ENCODE measurements at places on chromosomes 1 and 21. TPM values are rescaled to one million over a fixed set of nuclear protein-coding genes. Genes with fewer than 3 reads are reported as not detected.
A peak's percentile ranks its signal among the peaks of the same experiment; 100 is the strongest.

GRCh38 chr1:214002472-214002871, 14.7 kb downstream of the PROX1 start:
- H3K27ac ChIP-seq, result no peak overlapping the region
- H3K4me1 ChIP-seq, result no peaks in the 10 kb centered on the region
- no peaks in the 10 kb centered on the region for H3K36me3 ChIP-seq

DNA sequence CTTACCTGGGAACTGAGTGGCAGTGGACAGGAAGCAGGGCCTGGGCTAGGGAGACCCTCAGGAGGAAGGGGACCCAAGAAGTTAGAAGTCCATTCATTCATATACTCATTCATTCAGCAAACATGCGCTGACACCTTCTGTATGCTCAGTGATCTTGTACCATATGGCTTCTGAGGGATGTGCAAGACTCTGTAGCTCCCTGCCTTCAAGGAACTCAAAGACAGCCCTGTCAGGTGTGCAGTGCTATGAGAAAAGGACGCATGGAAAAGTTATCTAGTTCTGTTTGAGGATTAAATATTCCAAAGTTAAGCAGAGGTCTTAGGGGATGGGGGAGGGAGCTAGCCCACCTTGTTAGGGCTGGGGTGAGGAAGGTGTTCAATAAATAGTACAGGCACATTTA, 12.5 kb downstream of the DMAP1 start:
- DNase-seq, result no peak
- no peak overlapping the region for H3K4me3 ChIP-seq
- no peaks in the 10 kb centered on the region for H3K27me3 ChIP-seq
- no peak overlapping the region for H3K27ac ChIP-seq

GRCh38 chr1:211309617-211310016, 17.0 kb upstream of the TRAF5 start:
- no peak overlapping the region for H3K4me3 ChIP-seq
- H3K27me3 ChIP-seq, result no peaks in the 10 kb centered on the region
- H3K4me1 ChIP-seq, result peaks cover 11% of the 10 kb centered on the region
- no peak for DNase-seq

GRCh38 chr1:237062976-237063375, 21.0 kb downstream of the RYR2 start:
- H3K36me3 ChIP-seq, result no peaks in the 10 kb centered on the region
- H3K4me1 ChIP-seq, result no peaks in the 10 kb centered on the region
- no peak for DNase-seq
- H3K27ac ChIP-seq, result no peak overlapping the region
- no peaks in the 10 kb centered on the region for H3K27me3 ChIP-seq

DNA sequence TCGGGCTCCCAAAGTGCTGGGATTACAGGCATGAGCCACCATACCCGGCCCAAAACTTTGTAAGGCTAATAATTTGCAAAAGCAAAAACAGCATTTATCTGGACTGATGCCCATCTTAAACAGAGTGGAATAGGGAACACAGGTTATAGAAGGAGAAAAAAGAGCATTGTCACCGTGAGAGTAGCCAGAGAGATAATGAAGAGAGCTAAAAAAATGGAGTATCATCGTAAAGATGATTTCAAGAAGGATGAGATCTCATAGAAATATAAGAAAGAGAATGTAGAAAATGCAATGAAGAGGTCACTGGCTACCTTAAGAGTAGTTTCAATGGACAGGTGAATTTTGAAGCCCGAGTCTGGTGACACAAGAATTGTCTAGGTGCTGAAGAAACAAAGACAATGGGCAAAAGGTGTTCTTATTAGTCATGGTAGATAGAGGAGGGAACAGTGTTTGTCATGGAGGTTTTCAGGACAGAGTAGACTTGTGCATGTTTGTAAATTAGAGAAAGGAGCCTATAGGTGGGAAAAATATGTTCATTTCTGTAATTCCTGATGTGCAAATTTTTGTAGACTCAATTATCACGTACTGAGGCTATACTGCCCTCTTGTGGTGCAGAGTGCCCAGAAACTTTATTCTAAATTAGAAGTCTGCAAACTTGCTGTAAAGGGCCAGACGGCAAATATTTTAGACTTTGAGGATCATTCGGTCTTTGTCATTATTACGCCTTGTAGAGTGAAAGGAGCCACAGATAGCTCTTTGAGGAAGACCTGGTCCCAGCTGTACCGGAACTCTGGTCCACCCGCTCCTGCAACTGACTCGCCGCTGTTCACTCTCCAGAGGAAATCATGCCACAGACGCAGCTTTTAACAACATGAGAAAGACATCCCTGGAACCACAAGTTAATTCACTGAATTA, 8.1 kb upstream of the TMEM183A start:
- peaks cover 42% of the 10 kb centered on the region for H3K27me3 ChIP-seq
- peak overlapping the region; percentile 39 for H3K27ac ChIP-seq
- H3K4me3 ChIP-seq, result peak overlapping the region; percentile 54
- H3K4me1 ChIP-seq, result peaks cover 17% of the 10 kb centered on the region
- no peaks in the 10 kb centered on the region for H3K36me3 ChIP-seq

- H3K27me3 ChIP-seq, result no peaks in the 10 kb centered on the region
- DNase-seq, result no peak
- no peak overlapping the region for H3K4me3 ChIP-seq
- peaks cover 26% of the 10 kb centered on the region for H3K4me1 ChIP-seq
- H3K36me3 ChIP-seq, result peaks cover 13% of the 10 kb centered on the region
Measured at GRCh38 chr1:156754219-156754618, 2.7 kb upstream of the HDGF start.

GRCh38 chr1:150972417-150972940, 2.2 kb downstream of the CERS2 start:
- H3K4me3 ChIP-seq, result peak overlapping the region; percentile 88
- no peak for DNase-seq
- peaks cover 55% of the 10 kb centered on the region for H3K4me1 ChIP-seq
- H3K27ac ChIP-seq, result peak overlapping the region; percentile 80

DNA sequence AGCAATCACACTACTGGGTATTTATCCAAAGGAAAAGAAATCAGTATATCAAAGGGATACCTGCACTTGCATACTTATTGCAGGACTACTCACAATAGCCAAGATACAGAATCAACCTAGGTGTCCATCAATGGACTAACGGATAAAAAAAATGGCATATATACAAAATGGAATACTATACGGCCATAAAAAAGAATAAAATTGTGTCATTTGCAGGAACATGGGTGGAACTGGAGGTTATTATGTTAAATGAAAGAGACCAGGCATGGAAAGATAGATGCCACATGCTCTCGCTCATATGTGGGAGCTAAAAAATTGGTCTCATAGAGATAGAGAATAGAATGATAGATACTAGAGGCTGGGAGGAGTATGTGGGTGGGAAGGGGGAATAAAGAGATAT, 29.3 kb upstream of the CAP1 start:
- no peak for DNase-seq
- H3K4me1 ChIP-seq, result peaks cover 5% of the 10 kb centered on the region
- no peaks in the 10 kb centered on the region for H3K36me3 ChIP-seq
- no peak overlapping the region for H3K27ac ChIP-seq
- no peak overlapping the region for H3K4me3 ChIP-seq
- peaks cover 2% of the 10 kb centered on the region for H3K27me3 ChIP-seq

DNA sequence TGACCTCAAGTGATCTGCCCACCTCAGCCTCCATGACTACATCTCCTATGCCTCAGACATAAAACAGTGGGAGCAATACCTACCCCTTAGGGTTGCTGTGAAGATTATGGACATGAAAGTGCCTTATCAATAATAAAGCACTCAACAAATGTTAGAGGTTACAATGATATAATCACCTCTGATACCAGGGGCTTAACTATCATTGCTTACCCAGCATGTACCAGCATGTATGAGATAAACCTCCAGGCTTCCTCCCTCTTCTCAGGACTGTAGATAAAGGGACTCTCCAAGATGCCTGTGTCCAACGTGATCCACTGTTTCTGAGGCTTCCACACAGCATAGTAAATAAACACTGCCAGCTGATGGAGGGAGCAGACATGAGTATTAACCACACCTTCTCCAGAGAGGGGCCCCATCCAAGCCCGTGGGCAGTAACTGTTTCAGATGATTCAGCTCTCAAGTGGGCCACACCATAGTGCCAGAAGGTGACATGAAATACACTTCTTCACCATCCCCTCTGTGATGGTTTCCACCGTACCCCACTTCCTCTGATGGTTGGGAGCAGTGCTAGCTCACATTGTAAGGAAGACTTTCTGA, 26.2 kb downstream of the RHBDL2 start:
- H3K27ac ChIP-seq, result no peak overlapping the region
- H3K4me1 ChIP-seq, result peaks cover 17% of the 10 kb centered on the region
- H3K4me3 ChIP-seq, result no peak overlapping the region
- H3K27me3 ChIP-seq, result no peaks in the 10 kb centered on the region
- DNase-seq, result peak; percentile 48

- H3K4me1 ChIP-seq, result peaks cover 4% of the 10 kb centered on the region
- peaks cover 8% of the 10 kb centered on the region for H3K27me3 ChIP-seq
- no peaks in the 10 kb centered on the region for H3K36me3 ChIP-seq
Measured at GRCh38 chr1:229582011-229582694, 23.6 kb upstream of the ABCB10 start.

- peak; percentile 68 for DNase-seq
- no peaks in the 10 kb centered on the region for H3K27me3 ChIP-seq
- no peak overlapping the region for H3K27ac ChIP-seq
Measured at GRCh38 chr1:23810818-23811540, 10.4 kb upstream of the GALE start.

- H3K4me1 ChIP-seq, result peaks cover 12% of the 10 kb centered on the region
- H3K4me3 ChIP-seq, result no peak overlapping the region
- peak; percentile 62 for DNase-seq
- H3K36me3 ChIP-seq, result peaks cover 6% of the 10 kb centered on the region
- H3K27me3 ChIP-seq, result no peaks in the 10 kb centered on the region
Measured at GRCh38 chr1:111334169-111334568, 43.5 kb downstream of the CHIA start.

DNA sequence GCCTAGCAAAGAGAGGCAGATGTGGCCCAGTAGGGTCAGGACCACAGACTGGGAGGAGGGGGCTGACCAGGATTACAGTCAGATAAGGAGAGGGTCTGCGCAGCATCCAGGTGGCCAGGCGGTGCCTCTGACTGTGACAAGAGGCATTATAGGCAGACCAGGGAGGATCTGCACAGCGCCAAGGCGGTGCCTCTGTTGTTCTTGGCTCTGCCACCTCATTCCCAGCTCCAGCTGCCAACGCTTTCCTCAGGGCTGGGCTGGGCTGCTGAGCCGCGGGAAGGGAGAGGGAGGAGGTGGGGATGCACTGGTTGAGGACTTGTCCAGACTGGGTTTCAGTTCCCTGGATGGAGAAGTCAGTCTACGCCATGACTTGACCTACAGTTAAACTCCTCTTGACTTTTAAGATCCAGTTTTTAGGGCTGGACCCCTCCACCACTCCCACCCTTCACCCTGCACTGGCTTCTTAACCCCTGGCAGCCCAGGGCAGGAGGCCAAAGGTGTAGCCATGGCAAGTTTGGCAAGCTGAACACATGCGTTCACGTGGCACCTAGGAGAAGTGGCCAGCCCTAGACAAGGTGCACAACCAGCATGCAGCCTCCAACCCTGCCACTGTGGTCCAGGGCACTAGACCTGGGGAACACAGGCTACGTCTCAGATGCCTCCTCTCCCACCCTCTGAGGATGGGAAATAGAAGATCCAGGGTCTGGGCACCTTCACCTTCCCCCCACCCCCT, 4.5 kb upstream of the CRABP2 start:
- H3K27ac ChIP-seq, result no peak overlapping the region
- DNase-seq, result no peak
- H3K27me3 ChIP-seq, result peaks cover 20% of the 10 kb centered on the region
- peaks cover 19% of the 10 kb centered on the region for H3K4me1 ChIP-seq

DNA sequence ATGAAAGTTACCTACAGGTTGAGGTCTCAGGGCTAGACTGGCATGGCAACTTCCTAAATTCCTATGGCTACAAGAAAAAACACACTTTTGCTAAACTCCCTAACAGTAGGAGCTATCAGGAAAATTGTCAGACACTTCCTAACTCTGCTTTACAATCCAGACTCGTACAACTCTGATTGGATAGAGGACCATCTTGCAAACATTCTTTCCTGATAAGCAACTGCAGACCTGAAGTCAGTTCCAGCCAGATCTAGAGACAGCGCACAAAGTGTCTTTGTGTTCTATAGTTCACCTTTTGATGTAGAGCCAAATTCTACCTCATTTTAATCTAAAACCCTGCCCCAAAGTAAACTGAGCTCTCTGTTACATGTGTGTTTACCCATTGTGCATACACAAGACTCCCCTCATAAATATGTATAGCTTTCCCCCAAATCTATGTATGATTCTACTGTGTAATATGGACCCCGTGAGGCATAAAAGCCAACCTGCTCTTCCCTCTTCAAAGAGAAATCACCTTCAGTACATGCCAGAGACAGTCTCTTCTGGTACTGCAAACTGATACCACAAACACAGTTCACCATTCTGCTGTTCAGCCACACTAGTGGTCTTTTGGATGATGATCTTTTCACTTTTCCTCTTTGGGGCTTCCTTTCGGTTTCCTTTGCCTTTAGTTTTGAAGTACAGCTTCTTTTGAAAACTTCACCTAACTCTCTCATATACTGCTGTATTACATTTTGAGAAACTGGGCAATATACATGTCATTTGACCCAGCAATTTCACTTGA, 21.7 kb downstream of the ZP4 start:
- DNase-seq, result no peak
- H3K36me3 ChIP-seq, result no peaks in the 10 kb centered on the region
- no peak overlapping the region for H3K27ac ChIP-seq
- H3K4me1 ChIP-seq, result peaks cover 2% of the 10 kb centered on the region

GRCh38 chr1:231203259-231204057, 37.6 kb upstream of the GNPAT start:
- H3K27ac ChIP-seq, result no peak overlapping the region
- peaks cover 12% of the 10 kb centered on the region for H3K4me1 ChIP-seq
- no peaks in the 10 kb centered on the region for H3K36me3 ChIP-seq
- peaks cover 12% of the 10 kb centered on the region for H3K27me3 ChIP-seq
- DNase-seq, result no peak

- no peak overlapping the region for H3K4me3 ChIP-seq
- peaks cover 3% of the 10 kb centered on the region for H3K4me1 ChIP-seq
- peaks cover 10% of the 10 kb centered on the region for H3K27me3 ChIP-seq
- no peak for DNase-seq
- H3K36me3 ChIP-seq, result no peaks in the 10 kb centered on the region
Measured at GRCh38 chr1:172456344-172456769, 12.5 kb upstream of the PIGC start.

- peak overlapping the region; percentile 20 for H3K27ac ChIP-seq
- H3K27me3 ChIP-seq, result peaks cover 4% of the 10 kb centered on the region
- H3K4me1 ChIP-seq, result peaks cover 38% of the 10 kb centered on the region
Measured at GRCh38 chr21:34996304-34997101, 52.6 kb downstream of the RUNX1 start.

DNA sequence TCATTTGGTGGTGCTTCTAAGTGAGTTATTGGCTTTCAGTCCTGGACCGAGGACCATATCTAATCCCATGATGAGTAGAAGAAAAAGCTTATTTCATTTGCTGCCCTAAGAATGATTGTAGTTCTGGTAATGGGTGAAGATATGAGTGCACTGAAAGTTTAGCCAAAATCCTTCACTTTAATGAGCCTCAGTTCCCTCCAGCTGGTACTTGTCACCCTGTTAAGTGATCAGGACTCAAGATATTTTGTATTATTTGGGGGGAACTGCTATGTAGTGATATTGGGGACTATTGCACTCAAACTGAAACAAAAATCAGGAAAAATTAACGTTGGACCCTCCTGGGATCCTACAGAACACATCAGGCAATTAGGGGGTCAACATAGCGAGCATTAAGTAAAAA, 165.9 kb downstream of the PRDM2 start:
- H3K27ac ChIP-seq, result no peak overlapping the region
- H3K4me1 ChIP-seq, result no peaks in the 10 kb centered on the region
- H3K27me3 ChIP-seq, result no peaks in the 10 kb centered on the region
- DNase-seq, result no peak
- no peaks in the 10 kb centered on the region for H3K36me3 ChIP-seq
- no peak overlapping the region for H3K4me3 ChIP-seq

Gene PGLYRP3
- total RNA-seq, result not detected

Gene CELA2B
- total RNA-seq, result not detected

Gene FAM72D
- total RNA-seq, result 22.7 TPM

Gene CDKN2C
- 56.5 TPM for total RNA-seq

Gene OR2T35
- total RNA-seq, result not detected

Gene CYP2J2
- total RNA-seq, result 4.5 TPM
